ENCODE measurements at places on chromosomes 13 and 19. TPM values are rescaled to one million over a fixed set of nuclear protein-coding genes. Genes with fewer than 3 reads are reported as not detected.

GRCh38 chr13:49683489-49683888 lies 7.8 kb downstream of the EBPL start:
- peaks cover 42% of the 10 kb centered on the region for H3K36me3 ChIP-seq
- no peak for DNase-seq
- no peak overlapping the region for H3K27ac ChIP-seq
- no peak overlapping the region for H3K4me3 ChIP-seq
- H3K4me1 ChIP-seq: no peaks in the 10 kb centered on the region

GRCh38 chr13:60019119-60019993 lies 144.4 kb downstream of the DIAPH3 start:
- no peaks in the 10 kb centered on the region for H3K27me3 ChIP-seq
- no peaks in the 10 kb centered on the region for H3K36me3 ChIP-seq
- H3K4me1 ChIP-seq: no peaks in the 10 kb centered on the region
- H3K27ac ChIP-seq: no peak overlapping the region
- no peak overlapping the region for H3K4me3 ChIP-seq

Gene WTIP
- total RNA-seq: 35.1 TPM

- peak; percentile 94 for DNase-seq
- H3K4me3 ChIP-seq: peak overlapping the region; percentile 81
- no peak overlapping the region for H3K27ac ChIP-seq
- peaks cover 3% of the 10 kb centered on the region for H3K4me1 ChIP-seq
- H3K27me3 ChIP-seq: no peaks in the 10 kb centered on the region
- peaks cover 5% of the 10 kb centered on the region for H3K36me3 ChIP-seq
These were observed 7.5 kb downstream of the EMP3 start for GRCh38 chr19:48332662-48333466.

GRCh38 chr13:25581351-25581750 lies 209.6 kb downstream of the ATP8A2 start:
- DNase-seq: no peak
- no peaks in the 10 kb centered on the region for H3K27me3 ChIP-seq
- H3K4me1 ChIP-seq: no peaks in the 10 kb centered on the region

DNA sequence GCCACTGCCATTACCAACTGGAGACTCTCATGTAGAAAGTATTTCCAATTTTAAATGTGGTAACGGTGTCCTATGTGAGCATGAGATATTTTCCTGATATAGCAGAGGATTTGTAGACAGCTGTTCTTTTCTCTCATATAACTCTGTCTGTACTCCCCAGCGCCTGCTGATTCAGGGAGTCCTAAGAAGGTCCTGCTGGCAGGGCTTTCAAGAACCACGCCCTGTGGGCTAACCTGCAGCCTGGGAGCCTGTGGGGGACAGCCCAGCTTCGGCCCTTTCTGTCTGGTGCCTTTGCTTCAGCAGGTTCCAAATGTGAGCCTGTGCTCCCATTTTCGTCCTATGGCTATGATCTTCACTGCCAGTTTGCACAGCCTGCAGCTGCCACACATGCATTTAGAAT lies 316.8 kb downstream of the ATP8A2 start:
- no peak overlapping the region for H3K4me3 ChIP-seq
- H3K4me1 ChIP-seq: no peaks in the 10 kb centered on the region
- H3K27ac ChIP-seq: no peak overlapping the region
- no peaks in the 10 kb centered on the region for H3K36me3 ChIP-seq

Gene ZNF850
- 25.1 TPM for total RNA-seq

GRCh38 chr19:48804496-48804895 lies 6.3 kb downstream of the BCAT2 start:
- no peaks in the 10 kb centered on the region for H3K27me3 ChIP-seq
- H3K36me3 ChIP-seq: no peaks in the 10 kb centered on the region
- no peak overlapping the region for H3K27ac ChIP-seq
- no peak overlapping the region for H3K4me3 ChIP-seq
- peaks cover 3% of the 10 kb centered on the region for H3K4me1 ChIP-seq
- no peak for DNase-seq

GRCh38 chr13:94799299-94799698 lies 87.0 kb upstream of the SOX21 start:
- no peak overlapping the region for H3K4me3 ChIP-seq
- no peaks in the 10 kb centered on the region for H3K4me1 ChIP-seq
- no peaks in the 10 kb centered on the region for H3K36me3 ChIP-seq
- DNase-seq: no peak

GRCh38 chr13:99446242-99446641 lies 55.0 kb upstream of the TM9SF2 start:
- H3K36me3 ChIP-seq: no peaks in the 10 kb centered on the region
- DNase-seq: peak; percentile 61
- H3K27ac ChIP-seq: no peak overlapping the region
- H3K4me1 ChIP-seq: peaks cover 4% of the 10 kb centered on the region

DNA sequence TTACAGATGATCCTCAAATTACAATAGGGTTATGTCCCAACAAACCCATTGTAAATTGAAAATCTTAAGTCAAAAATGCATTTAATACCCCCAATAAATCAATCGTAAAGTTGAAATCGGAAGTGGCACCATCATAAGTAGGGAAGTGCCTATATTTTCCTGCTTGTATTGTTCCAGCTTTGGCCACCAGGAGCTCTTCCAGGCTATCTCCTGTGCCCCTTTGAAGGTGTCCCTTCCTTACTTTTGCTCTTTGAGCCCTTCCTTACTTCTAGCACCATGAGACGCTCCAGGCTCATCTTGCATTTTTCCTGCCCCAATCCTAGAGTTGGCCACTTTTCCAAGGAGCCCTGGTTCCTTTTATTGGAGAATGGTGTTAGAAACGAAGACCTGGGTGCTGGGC lies 163.0 kb upstream of the TSC22D1 start:
- H3K27ac ChIP-seq: no peak overlapping the region
- H3K27me3 ChIP-seq: no peaks in the 10 kb centered on the region
- no peaks in the 10 kb centered on the region for H3K4me1 ChIP-seq
- H3K4me3 ChIP-seq: no peak overlapping the region

Gene IGFLR1
- total RNA-seq: 2.9 TPM

Gene SIGLEC10
- not detected for total RNA-seq

Gene ZIC2
- total RNA-seq: 426 TPM

DNA sequence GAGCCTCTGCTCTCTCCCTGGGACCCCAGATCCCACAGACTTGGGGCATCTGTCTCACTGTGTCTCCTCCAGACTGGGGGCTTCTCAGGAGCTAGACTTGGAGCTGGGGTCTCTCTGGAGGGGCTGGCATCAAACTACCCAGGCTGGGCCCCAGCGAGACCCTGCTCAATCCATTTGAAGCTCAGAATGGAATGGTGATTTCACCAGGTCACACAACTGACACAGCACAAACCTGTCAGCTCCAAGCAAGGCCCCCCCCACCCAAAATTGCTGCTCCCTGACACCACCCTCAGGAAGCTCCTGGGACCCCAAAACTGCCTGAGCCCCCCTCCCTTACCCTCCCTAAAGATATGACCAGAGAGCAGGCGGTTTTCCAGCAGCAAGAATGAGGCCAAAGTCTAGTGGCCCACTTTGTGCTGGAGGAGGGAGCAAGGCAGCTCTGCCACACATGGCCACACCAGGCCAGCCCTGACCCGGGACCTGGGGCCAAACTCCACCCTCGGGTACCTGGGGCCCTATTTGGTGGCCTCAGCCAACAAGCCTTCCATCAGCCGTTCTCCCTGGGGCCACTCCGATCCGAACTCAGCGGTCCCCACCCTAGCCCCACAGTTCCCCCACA lies 2.4 kb downstream of the NR2F6 start:
- no peak overlapping the region for H3K27ac ChIP-seq
- H3K4me3 ChIP-seq: peak overlapping the region; percentile 95
- DNase-seq: no peak
- peaks cover 2% of the 10 kb centered on the region for H3K36me3 ChIP-seq
- peaks cover 4% of the 10 kb centered on the region for H3K4me1 ChIP-seq

- H3K27ac ChIP-seq: no peak overlapping the region
- no peak overlapping the region for H3K4me3 ChIP-seq
- H3K36me3 ChIP-seq: no peaks in the 10 kb centered on the region
- peak; percentile 65 for DNase-seq
- no peaks in the 10 kb centered on the region for H3K27me3 ChIP-seq
These were observed 746.6 kb downstream of the UQCRFS1 start for GRCh38 chr19:28466107-28467045.

DNA sequence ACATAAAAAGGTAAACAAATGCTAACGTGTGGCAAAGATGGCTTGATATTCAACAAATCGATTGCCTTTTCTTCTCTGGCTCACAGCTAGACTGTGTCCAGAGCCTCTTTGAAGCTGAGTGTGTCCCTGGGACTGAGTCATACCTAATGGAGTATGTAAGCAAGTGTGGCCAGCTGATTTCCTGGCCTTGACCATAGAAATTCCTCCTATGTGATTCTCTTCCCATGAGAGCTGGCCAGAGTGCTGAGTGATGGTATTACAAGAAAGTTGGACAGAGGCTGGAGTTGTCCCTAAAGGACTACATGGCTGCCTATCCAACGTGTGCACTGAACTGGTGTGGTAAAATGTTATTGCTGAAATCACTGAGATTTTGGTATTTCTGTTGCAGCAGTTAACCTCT lies 320.1 kb upstream of the SLC10A2 start:
- H3K36me3 ChIP-seq: peaks cover 13% of the 10 kb centered on the region
- no peak for DNase-seq
- no peaks in the 10 kb centered on the region for H3K4me1 ChIP-seq
- no peaks in the 10 kb centered on the region for H3K27me3 ChIP-seq
- H3K4me3 ChIP-seq: no peak overlapping the region
- H3K27ac ChIP-seq: no peak overlapping the region

Gene MAST1
- total RNA-seq: 11.8 TPM

DNA sequence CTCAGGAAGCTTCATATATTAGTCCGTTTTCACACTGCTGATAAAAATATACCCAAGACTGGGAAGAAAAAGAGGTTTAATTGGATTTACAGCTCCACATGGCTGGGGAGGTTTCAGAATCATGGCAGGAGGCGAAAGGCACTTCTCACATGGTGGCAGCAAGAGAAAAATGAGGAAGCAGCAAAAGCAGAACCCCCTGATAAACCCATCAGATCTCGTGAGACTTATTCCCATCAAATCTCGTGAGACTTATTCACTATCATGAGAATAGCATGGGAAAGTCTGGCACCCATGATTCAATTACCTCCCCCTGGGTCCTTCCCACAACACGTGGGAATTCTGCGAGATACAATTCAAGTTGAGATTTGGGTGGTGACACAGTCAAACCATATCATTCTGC lies 23.1 kb downstream of the FLT3 start:
- H3K4me3 ChIP-seq: no peak overlapping the region
- H3K4me1 ChIP-seq: no peaks in the 10 kb centered on the region
- H3K27me3 ChIP-seq: no peaks in the 10 kb centered on the region
- no peak for DNase-seq

- DNase-seq: no peak
- H3K4me3 ChIP-seq: peak overlapping the region; percentile 56
- H3K27ac ChIP-seq: no peak overlapping the region
- H3K27me3 ChIP-seq: peaks cover 32% of the 10 kb centered on the region
- H3K36me3 ChIP-seq: no peaks in the 10 kb centered on the region
These were observed 421 bp upstream of the GPR12 start for GRCh38 chr13:26760832-26761582.

- H3K4me3 ChIP-seq: peak overlapping the region; percentile 46
- peak overlapping the region; percentile 0 for H3K27ac ChIP-seq
- peaks cover 20% of the 10 kb centered on the region for H3K4me1 ChIP-seq
- peaks cover 30% of the 10 kb centered on the region for H3K36me3 ChIP-seq
- no peaks in the 10 kb centered on the region for H3K27me3 ChIP-seq
- DNase-seq: peak; percentile 97
These were observed 53.4 kb downstream of the TSSK6 start for GRCh38 chr19:19461671-19462622.

Gene ZNF561
- 53.3 TPM for total RNA-seq

DNA sequence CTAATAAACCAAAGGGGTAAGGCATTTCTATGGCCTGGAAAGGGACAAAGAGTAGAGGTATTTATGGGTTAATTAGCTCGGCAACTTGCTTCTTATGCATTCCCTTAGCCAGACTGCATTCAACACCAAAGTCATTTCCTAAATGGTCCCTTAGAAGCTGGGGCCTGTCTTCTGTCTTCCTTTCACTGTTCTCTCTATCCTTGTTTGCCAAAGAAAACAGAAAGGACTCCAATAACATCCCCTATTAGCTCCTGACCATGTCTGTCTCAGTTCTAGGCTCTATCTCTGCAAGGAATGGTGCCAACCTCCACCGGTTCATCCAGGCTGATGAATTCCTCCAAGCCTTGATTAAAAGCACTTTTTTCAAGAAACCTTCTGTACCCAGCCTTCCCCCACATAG lies 123.5 kb downstream of the KCTD12 start:
- H3K36me3 ChIP-seq: no peaks in the 10 kb centered on the region
- H3K27me3 ChIP-seq: no peaks in the 10 kb centered on the region
- H3K4me3 ChIP-seq: no peak overlapping the region
- no peak overlapping the region for H3K27ac ChIP-seq
- DNase-seq: no peak
- peaks cover 2% of the 10 kb centered on the region for H3K4me1 ChIP-seq

GRCh38 chr13:77002590-77003190 lies 10.8 kb downstream of the CLN5 start:
- H3K4me1 ChIP-seq: no peaks in the 10 kb centered on the region
- no peak overlapping the region for H3K27ac ChIP-seq
- H3K36me3 ChIP-seq: peaks cover 28% of the 10 kb centered on the region
- H3K4me3 ChIP-seq: no peak overlapping the region

Gene CC2D1A
- total RNA-seq: 48.5 TPM

DNA sequence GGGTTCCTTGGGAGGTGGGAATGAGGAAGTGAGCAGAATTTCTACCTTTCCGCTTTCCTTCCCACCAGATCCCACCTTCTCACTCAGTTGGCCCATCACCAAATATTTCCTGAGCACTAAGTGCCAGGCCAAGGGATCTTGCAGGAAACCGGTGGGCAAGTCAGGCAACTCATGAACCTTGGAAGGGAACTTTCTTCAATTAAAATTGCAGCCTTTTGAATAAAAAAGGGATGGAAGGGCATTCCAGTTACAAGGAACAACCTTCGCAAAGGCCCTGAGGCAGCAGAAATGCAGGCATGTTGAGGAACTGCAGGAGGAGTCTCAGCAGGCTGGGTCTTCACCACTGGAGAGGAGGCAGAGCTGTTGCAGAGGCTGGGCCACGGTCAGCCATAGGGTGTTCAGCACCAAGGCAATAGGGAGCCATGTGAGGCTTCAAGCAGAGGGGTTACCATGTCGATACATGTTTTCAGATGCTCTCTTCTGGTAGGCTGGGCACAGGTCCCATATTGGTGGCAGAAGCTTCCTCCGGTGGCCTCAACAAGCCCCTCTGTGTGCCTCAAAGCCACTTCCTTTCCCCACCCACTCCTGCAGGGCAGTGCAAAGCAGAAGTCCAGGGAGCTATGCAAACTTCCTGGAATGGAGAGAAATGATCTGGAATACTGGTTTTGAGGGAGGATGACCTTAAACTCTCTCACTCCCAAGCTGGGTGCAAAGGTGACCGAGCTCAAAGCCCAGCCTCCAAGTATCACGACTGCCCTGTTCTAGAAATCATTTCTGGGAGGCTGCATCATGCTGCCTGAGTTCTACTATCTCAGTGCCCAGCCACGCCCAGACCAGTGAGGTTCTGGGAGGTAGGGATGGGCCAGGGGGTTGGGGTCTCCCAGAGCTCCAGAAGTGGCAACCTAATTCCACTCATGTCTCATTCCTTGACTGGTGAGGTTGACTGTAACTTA lies at the start of gene FUT6:
Gene FUT6 (minus strand): TSS at position 638 of the 953 bp plus-strand sequence. CDS start 7,135 bp downstream, outside the sequence.
- no peak for DNase-seq
- no peaks in the 10 kb centered on the region for H3K4me1 ChIP-seq
- no peak within 1 kb of the TSS for H3K27ac ChIP-seq
- no peaks in the 10 kb centered on the region for H3K27me3 ChIP-seq
